Non-pigmented ciliary epithelial cell (primary cell): ENCODE measurements at places on chromosomes 13 and 19.

GRCh38 chr13:101082441-101082840 is 333.9 kb downstream of the NALCN start:
- DNase-seq = no peak

DNA sequence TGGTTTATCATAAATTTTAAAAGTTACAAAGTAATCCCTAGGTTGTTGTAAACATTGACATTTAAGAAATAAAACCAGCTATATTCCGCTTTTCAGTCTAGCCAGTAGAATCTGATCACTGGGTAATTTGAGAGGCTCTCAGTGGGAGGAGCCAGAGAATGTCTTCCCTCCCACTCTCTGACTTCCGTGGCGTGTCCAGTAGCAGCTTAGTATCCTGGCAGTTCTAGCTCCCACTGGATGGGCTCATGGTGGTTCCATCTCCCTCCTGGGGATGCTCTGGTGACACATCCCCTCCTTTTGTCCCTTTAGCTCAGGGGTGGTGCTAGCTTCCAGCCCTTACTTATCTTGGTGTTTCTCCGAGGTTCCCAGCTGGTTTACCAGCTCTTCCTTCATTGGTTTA is 34.5 kb downstream of the MTUS2 start:
- no peak for DNase-seq

DNA sequence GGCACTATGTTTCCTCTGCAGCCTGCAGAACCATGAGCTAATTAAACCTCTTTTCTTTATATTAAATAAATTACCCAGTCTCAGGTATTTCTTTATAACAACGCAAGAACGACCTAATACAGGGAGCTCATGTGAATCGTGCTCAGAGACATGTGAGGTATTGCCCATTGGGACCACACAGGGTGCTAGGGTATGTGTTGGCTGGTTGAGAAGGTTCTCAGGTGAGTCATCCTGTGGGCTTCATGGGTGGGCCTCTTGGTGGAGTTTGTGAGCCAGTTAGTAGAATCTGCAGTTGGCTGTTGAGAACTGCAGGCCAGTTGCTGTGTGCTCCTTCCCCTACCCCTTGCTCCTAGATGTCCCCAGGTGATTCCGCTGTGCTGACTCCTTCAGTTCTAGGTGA is 163.0 kb downstream of the HS6ST3 start:
- DNase-seq = no peak

DNA sequence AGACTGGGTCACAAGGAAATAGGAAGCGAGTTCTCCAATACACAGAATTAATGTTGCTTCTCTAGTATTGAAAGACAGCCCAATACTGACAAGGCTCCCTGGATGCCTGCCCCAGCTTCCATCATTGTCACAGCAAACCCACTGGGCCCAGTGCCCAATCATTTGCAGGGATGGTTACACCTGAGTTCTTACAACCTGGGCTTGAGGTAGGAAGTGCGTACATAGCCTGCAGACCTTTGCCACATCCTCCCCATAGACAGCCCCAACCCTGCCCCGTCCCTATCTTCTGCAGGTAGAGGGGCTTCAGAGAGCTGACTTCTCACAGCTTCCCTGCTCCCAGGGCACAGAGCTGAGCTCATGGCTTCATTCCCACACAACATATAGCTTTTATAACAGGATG is 108.1 kb upstream of the UBL3 start:
- DNase-seq = no peak

DNA sequence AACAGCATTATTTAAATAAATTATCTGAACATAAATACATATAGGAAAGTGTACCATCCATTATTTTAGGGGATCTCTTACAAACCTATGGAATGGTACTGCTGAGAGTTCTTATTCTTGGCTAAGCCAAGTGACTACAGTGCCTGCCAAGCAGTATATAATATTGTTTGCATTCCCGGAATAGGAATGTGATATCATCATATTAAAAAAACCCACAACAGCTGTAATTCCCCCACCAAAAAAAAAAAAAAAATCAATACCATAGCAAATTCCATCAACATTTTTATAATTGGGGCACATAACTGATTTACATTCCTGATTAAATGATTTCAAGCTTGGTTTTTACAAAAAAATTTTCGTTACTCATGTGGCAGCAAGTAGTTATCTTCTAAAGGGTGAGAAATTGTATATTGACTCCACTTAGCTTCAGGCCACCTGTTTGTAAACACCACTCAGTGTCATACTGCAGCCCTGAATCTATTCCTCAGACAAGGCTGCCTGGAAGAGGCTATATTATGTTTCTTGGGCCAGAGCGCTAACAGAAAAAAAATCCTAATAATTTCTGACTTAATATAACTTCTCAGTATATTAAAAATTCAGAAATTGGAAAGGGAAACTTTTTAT is 278.1 kb downstream of the DNAJC15 start:
- no peak for DNase-seq

DNA sequence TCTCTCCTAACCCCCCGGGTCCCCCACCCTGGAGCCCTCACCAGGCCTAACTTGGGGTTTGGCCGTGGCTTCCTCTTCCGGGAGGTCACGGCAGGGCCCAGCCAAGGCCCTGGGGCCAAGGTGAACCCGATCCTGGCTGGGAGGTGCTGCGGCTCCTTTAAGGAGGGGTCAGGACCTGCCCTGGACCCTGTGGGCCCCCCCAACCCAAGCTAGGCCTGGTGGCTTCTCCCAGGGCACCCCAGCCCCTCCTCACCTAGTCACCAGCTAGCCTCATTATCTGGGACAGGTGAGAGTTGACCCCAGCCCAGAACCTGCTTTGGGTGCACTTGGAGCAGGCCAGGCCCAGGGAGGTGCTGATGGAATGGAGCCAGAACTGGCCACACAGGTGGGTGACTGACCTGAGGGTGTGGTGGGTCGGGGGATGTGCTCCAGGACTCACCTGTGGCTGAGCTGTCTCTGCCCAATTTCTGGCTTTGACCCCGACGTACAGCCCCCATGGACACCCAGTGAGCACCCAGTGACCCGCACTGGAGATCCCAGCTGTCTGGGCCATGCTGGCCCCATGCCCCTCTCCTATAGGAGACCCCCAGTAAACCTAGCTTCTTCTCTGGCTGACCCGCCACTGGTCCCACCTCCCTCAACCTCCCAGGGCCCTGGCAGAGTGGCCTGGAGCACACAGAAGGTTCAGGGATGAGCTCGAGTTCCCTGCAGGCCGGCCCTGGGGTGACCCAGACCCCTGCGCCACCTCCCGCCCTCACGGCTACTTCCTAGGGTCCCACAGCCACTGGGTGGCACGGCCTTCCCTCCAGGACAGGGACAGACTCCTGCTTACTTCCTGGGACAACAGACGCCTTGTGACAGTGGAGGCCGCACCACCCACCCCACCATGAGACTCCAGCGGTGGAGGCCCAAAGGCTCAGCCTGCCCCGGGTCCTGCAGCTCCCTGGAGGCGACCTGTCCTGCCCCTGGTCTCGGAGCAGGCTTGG is 6.7 kb upstream of the MKNK2 start:
- DNase-seq = no peak

- DNase-seq = no peak
Measured at GRCh38 chr13:32881777-32882145, 134.5 kb upstream of the KL start.

DNA sequence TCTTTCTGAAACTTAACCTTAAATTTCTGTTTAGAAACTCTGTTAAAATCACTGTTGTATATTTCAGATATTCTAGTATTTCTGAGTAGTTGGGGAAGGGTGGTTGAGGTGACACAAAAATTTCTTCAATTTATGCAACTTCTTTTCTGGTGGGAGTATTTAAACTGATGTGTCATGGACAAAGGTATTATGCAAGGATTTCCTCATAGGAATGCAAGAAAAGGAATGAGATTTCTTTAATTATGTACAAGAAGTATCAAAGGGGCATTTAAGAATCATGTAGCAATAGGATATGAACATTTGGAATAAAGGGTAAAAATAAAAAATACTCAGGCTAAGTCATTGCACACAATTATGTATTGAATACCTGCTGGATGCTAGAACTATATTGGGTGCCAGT is 575.8 kb upstream of the KLF12 start:
- no peak for DNase-seq

DNA sequence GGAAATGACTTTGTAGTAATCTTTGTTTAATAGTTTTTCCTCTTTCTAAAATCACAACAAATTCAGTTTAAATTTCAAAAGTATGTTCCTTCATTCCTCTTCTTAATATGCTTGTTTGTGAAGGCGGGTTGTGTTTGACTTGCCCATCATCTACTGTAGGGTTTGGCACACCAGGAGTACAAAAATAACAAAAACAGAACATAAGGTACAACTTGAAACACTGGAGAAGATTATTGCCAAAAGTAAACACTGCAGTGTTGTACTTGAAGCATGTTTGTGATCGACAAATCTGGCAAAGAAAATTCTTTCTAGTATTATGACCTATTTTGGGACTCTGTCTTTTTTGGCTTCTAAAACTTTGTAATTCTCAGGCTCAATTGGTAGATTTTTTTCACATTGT is 518.6 kb downstream of the SLITRK5 start:
- no peak for DNase-seq

- DNase-seq = no peak
Measured at GRCh38 chr19:18789883-18790565, 1.1 kb downstream of the COMP start.

DNA sequence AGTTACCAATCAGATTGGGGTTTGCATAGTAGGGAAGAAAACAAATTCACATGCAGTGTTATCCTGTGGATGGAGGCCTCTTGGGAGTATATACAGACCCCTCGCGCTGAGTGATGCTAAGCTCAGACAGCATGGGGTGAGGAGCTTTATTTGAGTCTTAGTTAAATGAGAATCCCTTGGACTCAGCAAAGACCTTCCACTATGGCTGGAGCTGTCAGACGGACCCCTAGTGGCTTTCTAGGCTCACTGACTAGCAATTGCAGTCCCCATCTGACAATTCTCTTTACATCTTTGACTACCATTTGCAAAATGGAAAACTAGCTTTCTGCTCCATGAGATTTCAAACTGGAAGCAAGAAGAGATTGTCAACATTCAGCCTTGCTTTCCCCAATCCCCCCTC is 90.4 kb downstream of the STOML3 start:
- DNase-seq = no peak

DNA sequence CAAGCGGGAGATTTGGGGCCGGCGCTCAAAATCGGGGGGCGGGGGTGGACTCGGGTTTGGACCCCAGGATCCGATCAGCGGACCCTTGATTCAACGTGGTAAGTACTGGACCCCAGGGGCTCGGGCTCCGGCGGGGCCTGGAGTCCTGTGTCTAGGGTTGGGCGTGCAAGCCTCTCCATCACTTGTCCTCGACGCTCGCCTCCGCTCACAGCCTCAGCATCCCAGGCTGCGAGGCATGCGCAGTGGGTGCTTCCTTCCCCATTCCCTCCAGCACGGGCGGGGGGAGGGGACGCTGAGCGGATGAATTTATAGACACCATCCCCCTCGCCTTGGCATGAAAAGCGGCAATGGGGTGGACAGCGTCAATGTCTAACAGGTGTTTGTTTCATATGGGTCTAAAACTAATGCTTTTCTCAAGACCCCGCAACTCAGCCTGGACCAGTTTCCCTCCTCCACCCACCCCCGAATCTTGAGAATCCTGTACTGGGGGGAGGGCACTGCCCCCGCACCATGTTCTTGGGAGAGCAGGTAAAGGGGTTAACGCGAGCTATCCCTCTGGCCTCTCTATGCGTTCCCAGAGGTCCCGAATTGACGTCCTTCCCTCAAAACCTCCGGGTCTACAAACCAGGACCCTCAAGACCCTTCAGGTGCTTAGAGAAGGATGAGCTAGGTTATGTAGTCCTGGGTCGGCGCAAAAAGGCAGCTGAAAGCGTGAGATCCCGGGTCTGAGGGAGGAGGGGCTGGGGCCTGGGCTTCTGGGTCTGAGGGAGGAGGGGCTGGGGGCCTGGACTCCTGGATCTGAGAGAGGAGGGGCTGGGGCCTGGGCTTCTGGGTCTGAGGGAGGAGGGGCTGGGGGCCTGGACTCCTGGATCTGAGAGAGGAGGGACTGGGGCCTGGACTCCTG is 579 bp downstream of the CPT1C start:
- DNase-seq = peak; percentile 48

DNA sequence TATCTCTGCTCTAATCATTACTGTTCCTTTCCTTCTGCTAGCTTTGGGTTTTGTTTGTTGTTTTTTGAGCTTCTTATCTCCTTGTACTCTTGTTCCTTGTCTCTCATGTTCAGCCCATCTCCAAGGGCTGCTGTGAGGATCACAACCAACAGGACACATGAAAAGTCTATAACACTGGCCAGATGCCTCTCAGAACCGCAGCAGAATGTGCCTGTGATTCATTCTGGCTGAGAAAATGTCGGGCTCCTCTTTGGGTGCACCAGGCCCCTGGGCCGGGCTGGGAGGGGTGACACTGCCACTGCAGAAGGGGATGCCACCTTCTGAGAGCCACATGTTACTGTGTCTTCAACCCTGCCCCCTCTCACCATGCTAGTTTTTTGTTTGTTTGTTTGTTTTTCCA is 48.0 kb downstream of the GGACT start:
- no peak for DNase-seq

DNA sequence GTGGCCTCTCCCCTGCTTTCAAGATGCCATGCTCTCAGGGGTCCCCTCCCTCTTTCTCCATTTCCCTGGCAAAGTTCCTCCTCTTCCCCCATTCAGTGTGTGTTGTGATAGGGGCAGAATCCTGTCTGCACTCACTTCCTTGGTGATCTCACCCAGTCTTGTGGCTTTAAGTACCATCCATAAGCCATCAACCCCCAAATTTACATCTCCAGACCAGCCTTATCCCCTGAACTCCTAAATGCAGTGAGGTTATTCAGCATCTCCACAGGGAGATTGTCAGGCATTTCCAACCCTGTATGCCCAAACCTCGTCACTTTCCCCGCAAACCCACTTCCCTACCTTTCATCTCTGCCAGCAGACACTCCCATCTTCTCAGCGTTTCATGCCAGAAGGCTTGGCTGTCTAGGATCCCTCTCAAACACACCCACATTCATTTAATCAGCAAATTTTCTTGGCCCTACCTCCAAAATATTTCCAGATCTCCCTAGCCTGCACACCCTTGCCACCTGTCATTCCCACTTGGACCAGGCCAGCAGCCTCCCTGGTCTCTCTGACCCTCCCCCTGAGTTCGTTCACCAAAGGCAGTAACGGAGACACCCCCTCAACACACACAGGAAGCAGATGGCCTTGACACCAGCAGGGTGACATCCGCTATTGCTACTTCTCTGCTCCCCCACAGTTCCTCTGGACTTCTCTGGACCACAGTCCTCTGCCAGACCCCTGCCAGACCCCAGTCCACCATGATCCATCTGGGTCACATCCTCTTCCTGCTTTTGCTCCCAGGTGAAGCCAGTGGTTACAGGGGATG is at the start of gene HCST:
Gene HCST, plus strand, starts transcription at position 676 of the 808 bp plus-strand sequence. Its CDS starts 65 bp downstream, at position 741.
- no peak for DNase-seq

DNA sequence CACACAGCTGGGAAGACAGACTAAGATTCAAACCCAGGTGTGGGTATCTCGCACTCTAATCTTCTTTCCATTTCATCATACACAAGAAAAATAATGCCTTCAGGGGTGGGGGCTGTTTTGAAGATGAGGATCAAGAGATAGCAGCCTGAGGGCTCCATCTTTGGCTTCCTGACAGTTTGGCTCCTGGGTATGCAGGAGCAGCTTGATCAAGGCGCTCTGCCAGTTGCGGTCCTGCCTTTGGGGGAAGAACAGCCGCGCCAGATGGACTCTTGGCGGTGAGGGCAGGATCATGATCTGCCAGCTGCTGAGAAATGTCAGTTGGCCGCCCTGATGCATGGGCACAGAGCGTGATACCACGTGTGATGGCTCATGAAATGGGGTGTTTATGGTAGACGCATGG is 119.1 kb downstream of the IER2 start:
- DNase-seq = no peak
